ENCODE measurements at places on chromosomes 1 and 21.

DNA sequence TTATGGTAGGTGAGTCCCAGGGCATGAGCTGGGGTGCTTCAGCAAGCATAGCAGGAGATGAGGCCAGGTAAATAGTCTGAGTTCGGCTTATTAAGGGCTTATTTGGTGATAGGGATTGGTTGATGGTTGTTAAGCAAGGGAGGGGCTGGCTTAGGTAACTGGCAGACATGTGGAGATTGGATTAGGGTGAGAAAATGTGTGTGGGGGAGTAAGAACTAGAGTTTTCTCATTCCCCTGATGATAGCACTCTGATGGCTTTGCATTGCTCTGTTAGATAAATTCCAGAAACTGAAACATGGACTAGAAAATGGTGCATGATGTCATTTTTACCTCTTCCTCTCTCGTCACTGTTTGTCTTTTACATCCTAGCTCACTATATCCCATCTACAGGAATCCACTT, 53.6 kb downstream of the FGGY start:
- no peak for DNase-seq

DNA sequence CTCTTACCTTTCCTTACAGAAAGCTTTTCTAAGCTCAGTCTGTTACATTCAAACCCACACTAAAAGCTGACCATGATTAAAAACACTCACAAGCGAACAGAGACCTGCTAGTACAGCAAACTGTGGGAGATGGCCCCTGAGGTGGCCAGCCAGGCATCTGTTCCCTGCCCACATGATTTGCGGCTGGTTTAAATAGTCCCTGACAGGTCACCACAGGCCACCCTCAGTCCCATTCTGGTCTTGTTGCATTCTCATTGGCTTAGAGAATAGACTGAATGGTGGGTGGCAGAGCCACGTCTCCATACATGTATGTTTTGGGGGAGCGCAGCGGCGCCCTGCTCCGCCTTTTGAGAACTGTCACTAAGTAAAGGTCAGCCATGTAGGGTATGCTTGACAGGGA, 2.3 kb upstream of the ACTA1 start:
- no peak for DNase-seq

GRCh38 chr1:61081686-61082310, 563 bp upstream of the NFIA start:
- peak; percentile 74 for DNase-seq

- no peak for DNase-seq
Measured at GRCh38 chr1:88983791-88984559, 8.5 kb downstream of the KYAT3 start.

DNA sequence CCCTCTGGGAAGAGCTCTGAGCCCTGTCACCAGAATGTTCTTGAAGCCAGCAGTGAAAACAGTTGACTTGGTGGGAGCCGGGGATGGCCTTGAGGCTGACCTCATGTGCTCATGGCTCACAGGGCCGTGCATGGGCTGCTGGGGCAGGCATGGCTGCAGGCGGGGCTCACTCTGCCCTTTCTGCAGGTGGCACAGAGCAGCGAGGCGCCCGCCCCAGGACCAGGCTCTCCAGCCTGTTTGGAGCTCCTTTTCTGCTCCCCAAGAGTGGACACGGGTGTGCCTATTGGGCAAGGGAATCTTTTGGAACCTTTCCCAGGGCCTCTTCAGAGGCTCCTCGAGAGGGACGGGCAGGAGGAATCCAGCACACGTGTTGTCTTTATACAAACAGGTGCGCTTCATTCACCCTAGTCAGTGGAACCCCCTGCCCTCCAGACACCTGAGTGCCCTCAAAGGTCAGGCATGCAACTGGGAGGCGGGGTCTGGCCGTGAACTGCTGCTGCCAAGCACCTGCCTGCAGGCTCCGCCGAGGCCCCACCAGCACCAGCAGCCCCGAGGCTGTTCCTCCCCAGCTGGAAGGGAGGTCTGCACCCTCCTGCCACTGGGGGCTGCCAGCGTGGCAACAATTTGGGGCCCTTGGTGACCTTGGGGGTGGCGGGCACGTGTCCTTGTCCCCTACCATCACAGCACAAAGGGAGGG, 2.6 kb upstream of the TTC34 start:
- DNase-seq = no peak

GRCh38 chr1:22626237-22627157, 9.9 kb upstream of the C1QA start:
- DNase-seq = no peak

DNA sequence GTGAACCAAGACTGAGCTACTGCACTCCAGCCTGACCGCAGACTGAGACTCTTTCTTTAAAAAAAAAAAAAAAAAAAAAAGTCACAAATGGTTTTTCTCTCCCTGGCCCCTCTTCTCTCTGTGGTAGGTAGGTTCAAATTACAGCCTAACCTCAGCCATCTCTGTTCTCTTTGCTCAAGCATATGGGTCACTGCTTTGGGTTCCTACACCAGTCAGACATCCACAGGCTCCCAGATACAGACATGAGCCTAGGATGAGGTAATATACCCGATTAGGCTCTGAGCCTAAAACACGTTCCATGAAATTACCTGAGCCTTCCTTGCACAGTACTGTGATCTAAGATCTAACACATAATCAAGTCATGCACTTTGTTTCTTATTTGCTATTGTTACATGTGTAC, 90.5 kb upstream of the JAK1 start:
- DNase-seq = no peak

DNA sequence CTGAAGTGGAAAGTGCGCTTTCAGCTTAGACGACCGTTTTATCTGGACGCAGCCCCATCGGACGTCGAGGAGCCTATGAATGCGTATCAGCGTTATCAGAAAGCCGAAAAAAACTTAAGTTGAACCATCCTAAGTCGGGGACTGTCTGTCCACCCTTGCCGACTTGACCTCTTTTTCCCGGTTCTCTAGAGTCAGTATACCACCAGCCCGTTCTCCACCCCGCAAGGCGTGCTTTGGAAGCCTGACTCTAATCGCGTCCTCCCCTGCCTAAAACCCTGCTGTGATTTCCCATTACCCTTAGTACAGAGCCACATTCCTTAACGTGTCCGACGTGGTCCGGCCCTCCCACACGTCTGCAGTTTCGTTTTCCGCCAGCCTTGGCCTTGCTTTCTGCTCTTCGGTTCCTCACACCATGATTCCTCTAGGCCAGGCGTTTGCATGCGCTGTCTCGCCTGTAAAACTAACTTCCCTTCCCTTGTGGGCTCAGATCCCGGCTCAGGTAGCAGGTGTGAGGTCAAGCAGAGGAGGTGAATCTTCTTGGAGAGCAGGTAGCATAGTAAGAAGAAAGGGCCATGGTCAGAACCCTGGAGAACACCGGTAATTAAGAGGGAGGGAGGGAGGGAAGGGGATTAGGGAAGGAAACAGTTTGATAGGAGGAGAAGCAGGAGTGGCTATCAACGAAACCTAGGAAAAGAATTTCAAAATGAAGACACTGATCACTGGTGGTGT, 865 bp downstream of the ADPRS start:
- DNase-seq = no peak

- DNase-seq = no peak
Measured at GRCh38 chr1:43803646-43804045, 96.3 kb downstream of the ST3GAL3 start.

DNA sequence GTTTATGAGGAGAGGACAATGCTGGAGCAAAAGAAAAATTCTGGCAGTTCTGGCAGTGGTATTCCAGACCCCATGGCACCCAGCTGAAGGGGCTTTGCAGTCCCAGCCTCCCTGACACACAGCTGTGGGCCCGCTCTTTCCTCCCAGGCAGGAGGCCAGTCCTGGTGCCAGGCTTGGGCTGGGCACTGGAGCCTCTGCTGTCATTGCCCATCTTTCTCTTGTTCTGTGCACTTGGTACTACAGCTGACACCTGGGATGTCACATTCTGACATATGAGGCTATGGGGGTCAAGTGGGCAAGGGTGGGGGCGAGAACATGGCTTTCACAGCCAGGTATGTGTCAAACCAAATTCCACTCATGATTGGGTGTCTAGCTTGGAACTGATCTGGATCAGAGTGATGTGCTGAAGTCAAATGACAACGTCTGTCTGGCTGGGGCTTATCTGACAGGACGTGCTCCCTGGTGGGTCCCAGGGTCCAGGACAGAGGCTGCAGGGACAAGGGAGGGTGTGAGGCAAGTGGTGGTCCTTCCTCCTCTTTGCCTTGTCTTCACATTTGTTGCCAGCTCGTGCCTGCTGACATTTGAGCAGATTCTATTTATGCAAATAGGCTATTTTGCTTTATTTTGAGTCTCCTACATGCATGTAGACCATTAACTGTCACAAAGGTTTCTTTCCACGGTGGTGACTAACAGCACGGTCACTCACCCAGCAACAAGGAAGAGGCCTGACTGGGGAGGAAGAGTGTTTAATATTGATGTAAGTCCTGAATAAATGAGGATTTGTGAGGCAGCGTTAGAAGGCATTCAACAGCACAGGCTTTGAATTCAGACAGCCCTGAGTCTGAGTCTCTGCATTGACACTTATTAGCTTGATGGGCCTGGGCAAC, 336.3 kb downstream of the PBX1 start:
- no peak for DNase-seq

DNA sequence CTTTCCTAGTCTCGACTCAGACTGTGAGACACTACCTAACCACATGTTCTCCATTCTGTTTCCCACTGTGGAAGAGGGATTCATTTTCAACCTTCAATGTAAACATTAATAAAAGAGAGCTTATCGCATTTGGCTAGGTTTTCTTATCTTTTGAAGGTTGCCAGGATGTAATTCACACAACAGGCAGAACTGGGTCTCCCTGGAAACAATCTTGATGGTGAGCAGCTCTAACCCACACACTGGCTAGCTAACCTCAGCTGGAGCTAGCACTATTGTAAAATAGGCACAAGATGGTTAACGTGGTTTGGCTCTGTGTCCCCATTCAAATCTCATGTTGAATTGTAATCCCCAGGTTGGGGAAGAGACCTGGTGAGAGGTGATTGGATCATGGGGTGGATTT, 75.1 kb downstream of the ZSCAN20 start:
- no peak for DNase-seq

GRCh38 chr1:198125995-198126735, 30.6 kb upstream of the NEK7 start:
- no peak for DNase-seq
